Breast epithelium (tissue), 4 donors: ENCODE measurements at places on chromosomes 3 and 15. TPM values are rescaled to one million over a fixed set of nuclear protein-coding genes. Genes with fewer than 3 reads are reported as not detected.

The ITPKA gene
- not detected for total RNA-seq

The HYAL2 gene
- 96.0 TPM for total RNA-seq

The MKRN3 gene
- not detected for total RNA-seq

The GP9 gene
- not detected for total RNA-seq

The EFL1 gene
- total RNA-seq = 22.9 TPM

The IQCF5 gene
- not detected for total RNA-seq

The AGBL1 gene
- total RNA-seq = not detected

The MLH1 gene
- 31.2 TPM for total RNA-seq

The ARHGAP31 gene
- total RNA-seq = 11.6 TPM

The CFAP92 gene
- total RNA-seq = 1.4 TPM

The B4GALT4 gene
- total RNA-seq = 19.3 TPM

The SLC12A1 gene
- not detected for total RNA-seq

The C3orf22 gene
- total RNA-seq = not detected

The CDC25A gene
- 2.6 TPM for total RNA-seq

The CYP11A1 gene
- 1.1 TPM for total RNA-seq

The FBXL22 gene
- total RNA-seq = 2.0 TPM

The ST6GAL1 gene
- total RNA-seq = 79.6 TPM

The TEX55 gene
- not detected for total RNA-seq

The LRRC31 gene
- 0.29 TPM for total RNA-seq

The INAFM2 gene
- total RNA-seq = 5.1 TPM

The THAP10 gene
- total RNA-seq = 5.1 TPM

The ITIH4 gene
- 9.5 TPM for total RNA-seq

The SLC38A3 gene
- total RNA-seq = 2.5 TPM

The LHFPL4 gene
- not detected for total RNA-seq

The CLRN1 gene
- total RNA-seq = not detected

The FANCD2 gene
- total RNA-seq = 6.2 TPM

The SLC6A11 gene
- total RNA-seq = under 0.01 TPM

The SNX33 gene
- total RNA-seq = 32.8 TPM

The SNTN gene
- total RNA-seq = not detected

The CLCN2 gene
- 2.1 TPM for total RNA-seq

The MOBP gene
- total RNA-seq = under 0.01 TPM

The FETUB gene
- total RNA-seq = not detected

The NKIRAS1 gene
- 15.7 TPM for total RNA-seq

The GOLGA6L7 gene
- not detected for total RNA-seq
